A673 (cell line): ENCODE measurements at places on chromosomes 11 and 22.
A peak's percentile ranks its signal among the peaks of the same experiment; 100 is the strongest.

GRCh38 chr22:47547239-47547661, 784.8 kb downstream of the TBC1D22A start:
- no peak for DNase-seq

DNA sequence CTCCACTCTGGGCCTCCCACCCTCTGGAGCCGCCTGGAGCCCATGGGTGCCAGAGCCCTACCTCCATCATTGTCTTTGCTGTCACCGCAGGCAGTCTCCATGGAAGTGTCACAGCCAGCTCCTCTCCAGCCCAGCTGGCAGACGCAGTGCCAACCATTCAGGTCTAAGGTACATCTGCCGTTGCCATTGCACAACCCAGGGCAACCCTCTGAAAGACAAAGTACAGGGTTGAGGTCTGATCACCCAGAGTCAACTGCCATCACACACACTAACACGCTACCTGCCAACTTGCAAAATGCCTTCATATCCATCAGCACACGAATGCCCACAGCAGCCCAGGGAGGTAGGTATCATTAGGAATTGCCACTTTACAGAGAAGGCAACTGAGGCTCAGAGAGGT, 196.3 kb upstream of the NARS2 start:
- no peak for DNase-seq

DNA sequence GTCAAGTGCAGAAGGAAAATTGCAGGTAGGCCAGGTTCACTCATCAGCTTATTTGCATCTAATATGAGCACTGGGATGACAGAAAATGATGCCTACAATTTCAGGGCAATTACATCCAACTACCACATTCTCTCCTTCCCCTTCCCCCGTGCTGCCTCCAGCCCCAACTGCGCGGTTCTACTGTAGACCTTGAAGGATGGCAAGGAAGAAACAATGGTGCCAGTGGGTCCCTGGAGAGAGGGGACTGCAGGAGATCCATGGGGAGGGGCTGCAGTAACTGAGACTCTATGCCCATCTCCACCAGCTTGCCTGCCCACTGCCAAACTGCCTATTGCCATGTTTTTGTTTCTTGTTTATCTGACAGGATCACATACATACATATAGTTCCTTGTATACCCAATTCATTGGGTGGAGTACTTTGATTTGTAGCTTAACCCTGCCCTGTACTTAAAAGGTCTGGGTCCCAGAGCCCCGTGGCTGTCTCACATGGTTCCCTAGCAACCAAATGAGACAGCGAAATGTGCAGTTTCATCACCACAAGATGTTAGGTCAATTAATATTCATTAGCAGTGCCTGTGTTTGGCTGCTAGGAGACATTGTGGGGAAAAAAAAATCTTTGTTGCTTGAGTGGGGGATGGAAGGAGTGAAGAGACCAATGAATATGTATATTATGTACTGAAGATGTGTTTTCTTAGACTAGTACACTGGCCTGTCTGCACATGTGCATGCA, 253.5 kb upstream of the PLET1 start:
- DNase-seq: peak; percentile 86

DNA sequence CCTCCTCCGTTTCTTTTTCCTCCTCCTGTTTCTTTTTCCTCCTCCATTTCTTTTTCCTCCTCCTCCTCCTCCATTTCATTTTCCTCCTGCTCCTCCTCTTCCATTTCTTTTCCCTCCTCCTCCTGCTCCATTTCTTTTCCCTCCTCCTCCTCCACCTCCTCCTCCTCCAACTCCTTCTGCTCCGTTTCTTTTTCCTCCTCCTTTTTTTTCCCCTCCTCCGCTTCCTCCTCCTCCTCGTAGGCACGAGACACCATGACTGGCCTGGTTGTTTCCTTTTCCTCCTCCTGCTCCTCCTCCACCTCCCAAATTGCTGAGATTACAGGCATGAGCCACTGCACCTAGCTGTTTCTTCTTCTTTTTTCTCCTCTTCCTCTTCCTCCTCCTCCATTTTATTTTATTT, 25.6 kb upstream of the DRICH1 start:
- no peak for DNase-seq

- DNase-seq: no peak
Observed at GRCh38 chr11:9574622-9575259, 1.3 kb downstream of the WEE1 start.

GRCh38 chr11:128908391-128909246, 17.5 kb downstream of the KCNJ5 start:
- no peak for DNase-seq
